ENCODE measurements at places on chromosomes 16 and 17.

DNA sequence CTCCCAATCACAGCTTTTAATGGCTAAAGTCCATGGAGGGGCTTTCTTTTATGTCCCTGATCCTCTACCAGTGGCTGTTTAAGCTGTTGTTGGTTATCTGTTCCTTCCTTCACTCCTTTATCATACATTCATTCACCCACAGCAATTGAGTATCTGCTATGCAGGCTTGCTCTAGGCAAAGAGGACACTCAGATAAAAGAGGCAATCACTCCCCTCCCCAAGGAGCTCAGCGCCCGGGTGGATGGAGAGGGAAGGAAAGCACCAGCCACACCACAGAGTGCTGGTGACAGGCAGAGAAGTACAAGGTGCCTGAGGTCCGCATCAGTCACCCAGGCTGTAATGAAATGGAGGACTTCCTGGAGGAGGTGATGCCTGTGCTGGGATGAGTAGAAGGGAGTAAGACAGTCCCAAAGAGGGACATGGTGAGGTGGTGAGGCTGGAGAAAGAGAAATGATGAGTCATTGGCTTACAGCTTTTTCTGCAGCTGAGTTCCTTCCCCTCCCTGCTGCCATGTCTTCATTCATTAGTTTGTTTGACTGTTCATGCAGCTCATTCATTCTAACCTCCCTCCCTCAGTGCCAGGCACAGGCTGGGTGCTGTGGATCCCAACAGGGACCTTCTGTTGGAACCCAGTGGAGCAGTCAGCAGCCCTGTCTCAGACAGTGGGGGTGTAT is 12.8 kb upstream of the NGFR start:
- no peak for DNase-seq

DNA sequence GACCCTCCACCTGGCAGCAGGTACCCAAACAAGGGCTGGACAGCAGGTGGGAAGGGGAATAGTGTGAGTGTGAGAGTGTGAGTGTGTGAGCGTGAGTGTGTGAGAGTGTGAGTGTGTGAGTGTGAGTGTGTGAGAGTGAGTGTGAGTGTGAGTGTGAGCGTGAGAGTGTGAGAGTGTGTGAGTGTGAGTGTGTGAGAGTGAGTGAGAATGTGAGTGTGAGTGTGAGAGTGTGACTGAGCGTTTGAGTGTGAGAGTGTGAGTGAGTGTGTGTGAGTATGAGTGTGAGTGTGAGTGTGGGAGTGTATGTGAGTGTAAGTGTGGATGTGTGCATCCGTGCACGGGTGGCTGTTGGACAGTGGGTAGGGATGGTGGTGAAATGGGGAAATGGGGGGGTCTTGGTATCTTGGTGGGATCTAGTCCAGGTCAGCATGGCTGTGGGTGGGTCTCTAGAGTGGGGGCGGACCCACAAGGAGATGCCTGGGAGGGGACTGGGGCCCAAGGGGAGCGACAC is 408 bp downstream of the ADGRG1 start:
- DNase-seq: no peak

GRCh38 chr17:42386777-42387657 is 1.2 kb downstream of the STAT3 start:
- DNase-seq: no peak

- peak; percentile 76 for DNase-seq
Observed at GRCh38 chr17:76492123-76492988, 8.9 kb downstream of the RHBDF2 start.

- no peak for DNase-seq
Observed at GRCh38 chr17:55416470-55417052, 5.1 kb downstream of the MMD start.

DNA sequence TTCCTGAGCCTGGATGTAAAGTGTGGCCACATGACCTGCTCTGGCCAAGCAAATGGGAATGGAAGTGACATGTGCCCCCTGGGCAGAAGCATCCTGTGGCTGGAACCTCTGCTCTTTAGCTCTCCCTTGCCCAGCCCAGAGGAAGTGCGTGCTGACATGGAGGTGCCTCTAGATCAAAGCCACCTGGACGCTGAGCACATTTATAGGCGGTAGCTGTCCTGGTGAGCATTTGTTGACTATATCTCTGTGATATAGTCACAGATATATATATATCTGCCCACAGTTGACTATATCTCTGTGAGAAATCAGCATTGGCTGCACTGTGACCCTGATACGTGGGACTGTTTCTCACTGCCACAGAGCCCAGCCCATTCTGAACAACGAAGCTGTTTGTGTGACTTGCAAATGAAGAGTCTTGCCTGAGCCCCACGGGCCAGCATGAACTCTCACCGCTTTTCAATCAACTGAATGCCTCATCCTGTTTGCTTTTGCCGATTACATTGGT is 118.8 kb downstream of the C16orf95 start:
- no peak for DNase-seq

DNA sequence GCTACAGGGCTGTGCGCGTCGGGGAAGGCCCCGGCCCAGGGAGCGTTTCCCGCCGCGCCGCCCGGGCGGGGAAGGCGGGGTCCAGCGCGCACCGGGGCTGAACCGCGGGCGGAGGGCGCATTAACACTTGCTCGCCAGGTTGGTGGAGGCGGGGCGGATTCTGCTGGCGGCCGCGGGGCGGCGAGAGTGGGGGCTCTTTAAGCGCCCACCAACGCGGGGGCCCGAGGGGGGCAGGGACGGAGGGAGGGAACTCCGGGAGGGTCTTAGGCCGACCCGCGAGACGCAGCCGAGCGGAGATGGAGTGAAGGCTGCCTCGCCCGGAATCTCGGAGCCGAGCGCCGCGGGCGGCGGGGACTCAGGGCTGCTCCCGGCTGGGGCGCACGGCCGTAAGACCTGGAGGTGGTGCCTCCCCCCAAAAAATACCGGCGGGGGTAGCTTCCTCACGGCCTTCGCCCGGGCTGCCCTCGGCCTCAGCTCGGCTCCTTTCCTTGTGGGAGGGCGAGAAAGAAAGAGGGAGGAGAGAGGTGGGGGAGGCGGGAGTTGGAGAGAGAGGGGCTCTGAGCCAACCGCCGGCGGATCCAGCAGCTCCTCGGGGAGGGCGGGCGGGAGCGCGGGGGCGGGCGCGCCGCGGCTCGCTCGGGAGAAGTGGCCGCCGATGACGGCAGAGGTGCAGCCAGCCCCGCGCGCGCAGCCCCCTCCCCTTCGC is 415 bp upstream of the FOXF1 start:
- DNase-seq: peak; percentile 73

GRCh38 chr17:41230094-41230493 is 2.2 kb upstream of the KRTAP9-3 start:
- DNase-seq: no peak

- DNase-seq: no peak
Observed at GRCh38 chr17:81959362-81960129, 1.4 kb downstream of the NOTUM start.

DNA sequence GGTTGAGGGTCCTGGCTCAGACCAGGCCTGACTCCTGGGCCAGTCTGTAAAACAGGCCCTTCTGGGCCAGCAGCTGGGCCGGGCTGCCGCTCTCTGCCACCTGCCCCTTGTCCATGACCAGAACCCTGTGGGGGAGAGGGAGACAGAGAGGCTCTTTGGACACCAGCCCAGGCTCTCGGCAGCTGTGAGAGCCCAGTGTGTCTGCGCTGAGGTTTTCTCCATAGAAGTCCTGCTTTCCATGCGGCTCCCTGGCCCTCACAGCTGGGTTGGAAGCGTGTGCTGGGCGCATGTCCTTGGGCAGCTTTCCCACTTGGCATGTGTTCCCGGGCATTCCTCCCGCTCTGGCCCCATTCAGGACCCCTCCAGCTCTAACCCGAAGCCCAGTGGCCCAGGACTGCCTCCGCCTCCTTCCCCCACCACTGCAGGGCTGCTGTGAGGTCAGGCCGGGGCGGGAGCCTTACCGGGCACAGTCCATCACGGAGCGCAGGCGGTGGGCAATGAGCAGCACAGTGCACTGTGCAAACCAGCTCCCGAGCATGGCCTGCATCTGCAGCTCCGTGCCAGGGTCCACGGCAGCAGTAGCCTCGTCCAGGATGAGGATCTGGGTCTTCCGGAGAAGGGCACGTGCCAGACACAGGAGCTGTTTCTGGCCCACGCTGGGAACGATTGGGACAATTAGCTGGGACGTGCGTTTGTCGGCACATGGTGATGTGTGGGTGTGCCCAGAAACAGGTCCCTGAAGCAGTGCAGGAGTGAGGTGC is 73.0 kb downstream of the ABCC6 start:
- DNase-seq: peak; percentile 56

DNA sequence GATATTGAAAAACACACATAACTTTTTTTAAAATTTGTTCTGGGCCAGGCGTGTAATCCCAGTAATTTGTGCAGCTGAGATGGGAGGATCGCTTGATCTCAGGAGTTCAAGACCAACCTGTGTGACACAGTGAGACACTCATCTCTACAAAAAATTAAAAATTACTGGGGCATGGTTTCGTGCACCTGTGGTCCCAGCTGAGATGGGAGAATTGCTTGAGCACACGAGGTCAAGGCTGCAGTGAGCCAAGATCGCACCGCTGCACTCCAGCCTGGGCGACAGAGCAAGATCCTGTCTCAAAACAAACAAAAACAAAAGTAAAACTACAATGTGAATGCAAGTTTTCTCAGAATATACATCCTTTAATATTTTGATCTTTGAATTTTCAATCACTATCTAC is 15.1 kb downstream of the C16orf54 start:
- no peak for DNase-seq

DNA sequence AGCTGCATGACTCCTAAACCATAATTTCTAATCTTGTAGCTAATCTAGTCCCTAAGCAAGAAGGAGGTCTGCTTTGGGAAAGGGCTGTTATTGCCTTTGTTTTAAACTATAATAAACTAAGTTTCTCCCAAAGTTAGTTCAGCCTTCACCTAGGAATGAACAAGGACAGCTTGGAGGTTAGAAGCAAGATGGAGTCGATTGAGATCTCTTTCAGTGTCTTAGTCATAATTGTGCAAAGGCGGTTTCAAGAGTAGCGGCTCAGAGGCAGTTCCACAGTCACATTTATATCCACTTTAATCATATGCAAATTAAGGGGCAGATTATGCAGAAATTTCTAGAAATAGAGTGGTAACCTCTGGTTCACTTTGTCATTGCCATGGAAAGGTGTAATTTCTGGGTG is 17.4 kb downstream of the DRC7 start:
- DNase-seq: no peak

DNA sequence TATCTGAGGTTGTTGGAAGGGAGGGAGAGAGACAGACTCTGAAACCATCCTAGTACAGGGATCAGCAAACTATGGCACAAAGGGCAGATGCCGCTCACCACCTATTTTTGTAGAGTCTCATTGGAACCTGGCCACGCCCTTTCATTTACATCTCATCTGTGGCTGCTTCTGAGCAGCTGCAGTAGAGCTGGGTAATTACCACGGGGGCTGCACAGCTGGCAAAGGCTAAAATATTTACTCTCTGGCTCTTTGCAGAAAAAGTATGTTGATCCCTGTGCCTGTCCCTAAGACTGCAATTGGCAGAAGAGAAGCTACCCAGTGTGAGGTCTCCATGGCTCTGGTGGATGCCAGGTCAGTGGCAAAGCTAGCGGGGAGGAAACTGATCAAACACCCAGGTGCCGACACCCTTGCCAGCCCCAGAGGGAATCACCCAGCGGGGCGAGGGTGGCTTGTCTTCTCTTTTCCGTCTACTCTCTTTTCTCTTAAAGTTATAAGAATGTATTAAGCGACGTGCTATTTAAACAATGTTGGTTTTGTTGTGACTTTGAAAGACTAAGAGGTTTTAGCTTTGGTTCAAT is 14.0 kb downstream of the CEP295NL start:
- no peak for DNase-seq

GRCh38 chr16:29898804-29899515 is 390 bp downstream of the SEZ6L2 start:
- DNase-seq: peak; percentile 11

DNA sequence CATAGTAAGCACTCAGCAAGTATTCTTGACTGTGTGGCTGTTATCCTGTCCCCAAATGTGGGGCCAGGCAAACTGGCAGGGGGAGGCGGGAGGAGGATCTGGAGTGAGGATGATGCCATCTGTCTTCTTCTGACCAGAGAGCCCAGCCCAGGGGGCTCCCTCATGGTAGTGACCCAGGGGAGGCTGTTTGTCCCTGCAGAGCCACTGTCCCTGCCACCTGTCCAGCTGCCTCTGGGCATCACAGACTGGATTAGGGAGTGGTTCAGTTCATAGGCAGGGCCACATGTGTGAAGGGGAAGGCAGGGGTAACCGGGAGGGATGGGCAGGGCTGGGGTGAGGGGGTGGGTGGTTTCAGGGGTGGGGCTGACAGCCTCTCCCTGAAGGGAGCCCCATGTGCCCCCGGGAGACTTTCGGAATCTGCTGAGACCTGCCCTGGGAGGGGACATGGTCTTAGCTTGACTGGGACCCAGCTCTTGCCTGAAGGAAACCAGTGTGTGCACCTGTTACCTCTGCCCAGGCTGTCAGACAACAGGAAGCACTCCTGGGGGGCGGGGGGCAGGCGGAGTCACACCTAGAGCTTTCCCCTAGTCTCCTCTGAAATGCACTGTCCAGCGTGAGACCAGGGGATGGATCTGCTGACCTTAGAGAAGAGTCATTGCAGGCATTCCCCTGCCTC is 15.2 kb downstream of the ARHGAP23 start:
- DNase-seq: no peak

GRCh38 chr17:50181591-50182560 is 16.1 kb downstream of the SGCA start:
- DNase-seq: no peak

DNA sequence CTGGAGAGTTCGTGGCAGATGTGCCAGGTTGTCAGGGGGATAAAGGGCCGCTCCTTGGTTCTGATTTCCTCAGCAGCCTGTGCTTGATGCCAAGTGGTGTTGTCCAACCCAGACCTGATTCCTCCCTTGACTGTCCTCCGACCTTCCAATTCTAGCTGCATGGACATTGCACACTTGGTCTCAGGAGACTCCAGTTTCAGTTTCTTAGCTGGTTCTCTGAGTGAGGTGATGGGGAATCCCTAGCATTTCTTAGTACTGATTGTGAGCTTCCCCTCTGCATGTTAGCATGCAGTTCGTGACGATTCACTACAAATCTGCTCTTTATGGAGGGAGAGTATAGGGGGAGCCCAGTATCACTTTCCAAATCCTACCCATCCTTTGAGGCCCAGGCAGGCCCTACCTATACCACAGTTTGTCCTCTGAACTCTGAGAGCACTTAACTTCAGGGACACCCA is 12.4 kb upstream of the CCR7 start:
- no peak for DNase-seq

DNA sequence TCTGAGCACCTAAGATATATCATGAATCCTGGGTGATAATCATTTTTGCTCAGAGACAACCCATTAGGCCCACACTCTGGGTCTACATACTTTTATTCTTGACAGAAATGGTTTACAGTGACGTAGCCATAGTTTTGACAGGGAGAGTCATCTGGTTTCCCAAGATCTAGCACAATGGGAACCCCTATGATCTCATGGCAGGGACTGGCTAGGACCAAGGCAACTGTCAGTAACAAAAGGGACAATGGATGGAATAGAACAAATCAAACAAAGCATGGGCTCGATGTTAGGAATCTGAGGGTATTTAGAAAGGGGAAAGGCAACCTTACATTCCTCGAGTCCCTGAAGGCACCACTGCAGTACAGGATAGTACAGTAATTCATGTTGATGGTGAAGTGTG is 20.5 kb downstream of the CFAP97D1 start:
- DNase-seq: no peak

All from large intestine (tissue), 12 donors.